Inflammatory macrophage (primary cell): ENCODE measurements at places on chromosomes 4 and X.

DNA sequence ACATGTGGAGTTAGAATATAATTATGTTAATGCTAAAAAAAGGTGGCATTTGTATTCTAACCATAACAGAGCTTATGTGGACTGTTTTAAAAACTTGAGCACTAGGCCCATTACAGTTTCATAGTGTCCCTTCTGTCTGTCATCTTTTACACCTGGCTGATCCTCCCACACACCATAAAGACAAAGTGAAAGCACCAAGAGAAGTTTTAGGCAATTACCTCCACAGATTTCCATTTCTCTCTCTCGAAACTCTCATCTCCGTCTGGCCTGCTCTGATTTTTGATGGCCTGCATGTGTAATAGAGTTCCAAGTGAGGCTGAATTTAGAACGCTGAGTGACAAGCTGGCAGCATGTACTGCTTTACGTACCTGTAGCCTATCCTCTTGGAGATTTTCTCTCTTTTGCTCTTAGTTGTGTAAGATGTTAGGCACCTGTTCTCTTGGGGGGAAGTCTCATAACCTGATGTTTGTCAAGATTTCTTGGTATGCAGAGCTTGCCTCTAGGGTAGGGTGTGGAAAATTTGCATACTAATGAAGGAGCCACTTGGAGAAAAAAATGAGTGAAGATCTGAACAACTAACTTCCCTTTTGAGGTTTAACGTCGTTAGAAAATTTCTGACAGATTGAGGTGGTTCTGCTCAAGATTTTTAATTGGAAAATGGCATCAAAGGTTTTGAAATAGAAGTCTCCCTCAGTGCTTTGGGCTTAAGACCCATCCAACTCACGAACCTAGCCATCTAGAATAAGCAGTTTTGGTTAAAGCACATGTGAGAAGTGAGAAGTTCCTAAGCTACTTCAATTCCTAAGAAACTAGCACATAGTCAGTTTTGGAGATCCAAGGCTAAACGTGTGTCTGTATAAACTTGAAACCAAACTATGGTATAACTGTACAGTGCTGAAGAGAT is 57.6 kb upstream of the RAP1GDS1 start:
- no peak for DNase-seq

GRCh38 chrX:149461746-149462145 is 43.4 kb downstream of the IDS start:
- DNase-seq: no peak

DNA sequence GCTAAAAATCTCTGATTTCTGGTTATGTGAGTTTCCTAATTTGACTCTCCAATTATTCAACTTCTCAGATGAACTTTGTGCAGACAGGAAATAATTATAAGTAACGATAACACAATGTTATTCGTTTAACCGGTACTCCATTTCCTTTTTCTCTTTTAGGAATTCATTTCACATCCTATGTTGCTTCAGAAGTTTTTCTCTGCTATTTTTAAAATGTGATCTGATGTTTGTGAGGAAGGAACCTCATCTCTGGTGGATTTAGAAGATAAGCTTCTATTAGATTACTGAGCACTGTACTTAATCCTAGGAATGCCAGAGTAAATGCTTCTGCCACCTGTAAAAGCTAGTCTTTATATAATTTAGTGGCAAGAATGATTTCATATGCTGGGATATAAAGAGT is 116.0 kb upstream of the ETNPPL start:
- no peak for DNase-seq

DNA sequence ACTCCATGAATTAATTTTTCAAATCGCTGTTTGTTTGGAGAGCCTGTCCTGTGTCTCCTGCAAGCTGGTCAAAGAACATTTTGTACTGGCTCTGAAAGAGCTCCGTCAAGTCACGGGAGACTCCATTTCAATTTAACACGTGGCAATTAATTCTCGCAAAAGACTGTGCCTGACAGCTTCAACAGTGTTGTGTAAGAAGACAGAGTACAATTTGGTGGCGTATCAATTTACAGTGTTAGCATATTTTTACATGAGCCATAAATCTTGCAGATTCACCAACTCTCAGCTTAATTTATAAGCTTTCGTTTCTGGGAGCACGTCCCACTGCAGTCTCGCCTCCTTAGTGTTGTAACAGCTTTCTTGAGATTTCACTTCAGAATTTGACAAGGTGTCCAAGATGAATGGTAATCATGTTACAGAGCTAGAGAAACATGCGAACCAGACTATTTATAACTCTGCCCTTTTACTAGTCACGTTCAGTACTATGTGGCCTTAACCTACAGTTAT is 70.8 kb downstream of the RWDD4 start:
- no peak for DNase-seq

- DNase-seq: no peak
These were observed 104.3 kb upstream of the UGT8 start for GRCh38 chr4:114494246-114494803.

GRCh38 chr4:101211146-101211553 is 136.2 kb downstream of the PPP3CA start:
- no peak for DNase-seq

DNA sequence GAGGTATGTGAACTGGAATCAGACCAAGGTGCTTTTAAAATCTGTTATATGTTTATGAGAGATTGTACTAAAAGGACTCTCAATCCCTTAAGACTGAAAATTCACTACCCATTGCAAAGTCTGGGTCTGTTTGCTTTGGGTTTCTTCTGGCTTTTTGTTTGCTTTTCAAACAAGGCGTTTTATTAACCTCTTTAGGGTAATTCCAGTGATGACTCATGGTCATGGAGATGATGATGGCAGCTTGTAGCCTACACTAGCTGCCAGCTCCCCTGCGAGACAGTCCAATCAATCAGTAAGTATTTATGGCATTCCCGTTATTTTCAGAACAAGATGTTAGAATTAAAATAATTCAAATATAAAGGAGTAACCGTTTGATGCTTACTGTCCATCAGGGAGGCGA is 643.8 kb upstream of the FTHL17 start:
- DNase-seq: no peak

DNA sequence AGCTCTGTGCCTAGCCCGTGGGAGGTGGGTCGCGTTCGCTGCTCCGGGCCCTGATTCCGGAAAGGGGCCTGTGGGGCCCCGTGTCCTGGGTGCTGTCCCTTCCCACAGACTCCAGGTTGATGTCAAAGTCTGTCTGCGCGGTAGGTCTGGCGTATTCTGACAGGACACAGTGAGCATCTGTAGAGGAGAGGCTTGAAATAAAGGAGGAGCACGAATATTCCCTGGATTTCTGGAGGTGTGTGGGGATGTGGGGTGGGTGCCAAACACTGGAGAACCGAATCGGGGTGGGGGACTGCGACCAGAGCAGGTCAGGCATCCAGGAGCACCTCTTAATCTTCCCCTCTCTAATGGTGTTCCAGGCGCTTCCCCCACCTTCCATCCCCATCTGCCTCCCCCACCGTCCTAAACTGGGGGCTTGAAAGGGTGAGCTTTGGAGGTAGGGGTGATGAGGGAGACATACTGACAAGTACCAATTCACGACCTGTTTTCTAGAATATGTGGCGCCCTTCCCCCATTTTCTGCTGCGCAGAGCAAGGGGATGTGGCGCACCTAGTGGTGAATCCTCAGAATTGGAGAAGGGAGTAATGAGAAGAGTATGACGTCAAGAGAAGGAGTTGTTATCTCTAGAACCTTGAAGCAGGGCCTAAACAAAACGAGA is 877 bp downstream of the GPRASP1 start:
- peak; percentile 5 for DNase-seq

DNA sequence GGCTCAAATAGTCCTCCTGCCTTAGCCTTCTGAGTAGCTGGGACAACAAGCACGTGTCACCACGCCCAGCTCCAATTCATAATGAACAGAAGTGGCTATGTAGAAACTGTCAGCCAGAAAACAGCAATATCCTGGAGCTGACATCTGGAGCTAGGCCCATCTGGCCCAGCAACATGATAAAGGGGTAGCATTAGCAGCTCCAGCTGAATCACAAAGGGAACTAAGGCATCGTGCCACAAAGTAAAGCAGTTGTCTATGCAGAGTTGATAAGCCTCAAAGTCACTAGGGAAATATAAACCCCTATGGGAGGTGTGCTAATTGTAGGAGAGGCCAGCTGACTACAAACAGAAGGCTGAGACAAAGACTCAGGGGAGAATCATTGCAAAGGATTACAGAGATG is 270.5 kb upstream of the GPC4 start:
- DNase-seq: no peak

DNA sequence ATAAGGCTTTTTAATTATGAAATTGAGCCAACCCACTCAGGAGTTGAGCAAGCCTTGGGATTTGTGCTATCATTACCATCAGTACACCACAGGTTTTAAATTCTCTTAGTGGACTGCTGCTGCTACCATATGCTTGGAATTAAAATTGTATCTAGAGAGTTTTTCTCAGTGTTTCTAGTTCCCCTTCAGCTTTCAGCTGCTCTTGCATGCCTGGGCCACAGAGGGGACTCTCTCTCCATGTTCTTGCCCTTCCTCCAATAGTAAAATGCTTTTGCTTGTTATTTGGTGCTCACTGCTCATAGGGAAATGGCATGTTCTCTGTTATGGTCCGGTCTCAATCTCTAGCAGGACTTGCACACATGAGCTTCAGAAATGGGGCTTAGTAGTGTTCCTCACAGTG is 101.9 kb downstream of the IGSF1 start:
- DNase-seq: no peak

- no peak for DNase-seq
These were observed at the start of gene BEND4 for GRCh38 chr4:42152507-42153504. Gene BEND4 (minus strand): TSS chr4:42152655. CDS start chr4:42152143, 512 bp downstream.

DNA sequence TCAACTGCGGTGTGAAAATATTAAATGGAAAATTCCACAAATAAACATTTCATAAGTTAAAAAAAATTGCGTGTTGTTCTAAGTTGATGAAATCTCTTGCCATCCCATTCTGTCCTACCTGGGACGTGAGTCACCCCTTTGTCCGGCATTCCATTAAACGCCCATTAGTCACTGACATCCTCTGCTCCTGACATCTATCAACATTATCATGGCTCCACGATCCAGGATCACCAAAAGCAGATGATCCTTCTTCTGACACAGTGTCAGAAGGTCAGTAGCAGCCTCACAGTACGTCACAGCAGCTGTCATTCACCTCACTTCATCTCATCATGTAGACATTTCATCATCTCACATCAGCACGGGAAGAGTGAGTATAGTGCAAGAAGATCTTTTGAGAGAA is 125.7 kb downstream of the ZNF827 start:
- DNase-seq: no peak

DNA sequence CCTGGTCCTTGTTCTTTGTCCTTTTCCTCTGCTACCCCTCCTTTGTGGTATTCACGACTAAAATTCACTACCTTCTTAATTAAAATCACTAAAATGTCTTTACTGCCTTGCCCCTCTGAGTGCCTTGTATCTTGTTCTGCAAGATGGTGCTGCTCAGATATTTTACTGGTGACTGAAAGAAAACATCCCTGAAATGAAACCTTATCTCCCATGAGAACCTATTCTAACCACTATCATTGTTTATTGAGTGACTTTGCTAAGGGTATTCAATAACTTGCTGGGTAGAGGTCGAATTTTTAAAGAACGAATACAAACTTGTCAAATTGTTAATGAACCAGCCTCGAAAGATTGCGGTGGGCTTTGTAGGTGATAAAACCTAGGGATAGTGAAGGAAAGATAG is 52.8 kb downstream of the SPRY1 start:
- DNase-seq: no peak

DNA sequence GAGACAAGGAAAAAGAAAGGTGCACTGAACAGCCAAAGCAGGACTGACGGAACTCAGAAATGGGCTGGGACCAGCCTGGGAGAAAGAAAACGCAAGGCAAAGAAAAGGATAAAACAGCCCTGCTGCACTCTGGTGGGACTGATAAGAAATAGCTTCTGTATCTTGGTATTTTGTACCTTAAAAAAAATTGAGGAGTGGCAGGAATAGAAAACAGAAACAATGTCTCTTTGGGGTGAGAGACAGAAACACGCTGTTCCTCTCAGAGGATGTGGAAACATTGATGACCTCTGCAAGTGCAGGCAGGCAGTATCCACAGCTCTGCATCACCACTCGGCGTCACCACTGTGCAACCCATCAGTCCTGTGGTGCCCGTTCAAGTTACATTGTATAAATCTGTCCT is 152.5 kb upstream of the SPRY1 start:
- DNase-seq: peak; percentile 50

DNA sequence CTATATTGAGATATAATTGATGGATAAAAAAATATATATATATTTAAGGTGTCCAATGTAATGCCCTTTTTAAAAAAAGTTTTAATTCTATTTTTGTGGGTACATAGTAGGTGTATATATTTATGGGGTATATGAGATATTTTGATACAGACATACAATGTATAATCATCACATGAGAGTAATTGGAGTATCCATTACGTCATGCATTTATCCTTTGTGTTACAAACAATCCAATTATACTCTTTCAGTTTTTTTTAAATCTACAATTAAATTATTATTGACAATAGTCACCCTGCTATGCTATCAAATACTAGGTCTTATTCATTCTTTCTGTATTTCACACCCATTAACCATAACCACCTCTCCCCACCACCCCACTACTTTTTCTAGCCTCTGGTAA is 66.3 kb upstream of the DIPK2B start:
- DNase-seq: no peak

GRCh38 chrX:123629502-123629901 is 103.3 kb downstream of the THOC2 start:
- DNase-seq: no peak

- DNase-seq: no peak
These were observed 15.4 kb upstream of the HSFX2 start for GRCh38 chrX:149610511-149610910.

DNA sequence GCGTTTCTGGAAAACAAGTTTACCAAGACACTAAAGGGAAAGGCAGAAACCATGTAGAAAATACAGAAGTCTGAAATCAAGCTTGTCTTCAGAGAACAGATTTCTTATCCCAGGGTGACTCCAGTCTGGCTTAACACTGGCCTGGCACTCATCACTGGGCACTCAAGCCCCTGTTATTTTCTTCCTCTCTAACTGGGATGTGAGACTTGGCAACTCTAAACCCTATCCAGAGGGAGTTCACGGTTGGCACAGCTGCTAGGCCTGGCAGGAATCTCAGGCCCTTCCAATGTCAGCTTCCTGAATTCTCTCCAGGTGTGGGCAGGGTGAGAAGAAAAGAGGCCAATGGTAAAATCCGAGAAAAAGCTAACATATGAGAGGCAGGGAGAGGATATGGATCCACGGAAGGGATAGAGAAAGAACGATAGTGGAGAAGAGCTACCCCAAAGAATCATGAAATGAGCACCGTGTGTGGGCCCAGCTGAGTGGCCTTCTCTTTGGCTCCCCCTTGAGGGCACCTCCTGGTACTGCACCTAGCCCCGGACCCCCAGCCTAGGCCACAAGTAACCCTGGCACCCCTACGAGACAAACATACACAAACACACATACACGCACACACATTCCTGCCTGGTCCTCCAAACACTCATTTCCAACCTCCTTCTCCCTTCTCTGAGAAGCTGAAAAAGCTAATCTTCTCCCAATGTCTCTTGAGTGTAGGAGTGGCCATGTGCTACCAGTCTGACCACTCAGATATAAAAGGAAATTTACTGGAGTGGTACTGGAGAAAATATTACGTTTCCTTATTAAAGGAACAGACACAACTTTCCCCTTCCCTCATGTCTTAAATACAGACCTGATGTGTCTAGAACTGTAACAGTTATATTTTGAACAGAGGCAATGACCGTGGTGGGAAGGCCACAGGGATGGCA is 16.6 kb upstream of the PTCHD1 start:
- DNase-seq: peak; percentile 3
